Skeletal muscle tissue (tissue), 5 donors: ENCODE measurements at places on chromosomes 2 and 18. TPM values are rescaled to one million over a fixed set of nuclear protein-coding genes. Genes with fewer than 3 reads are reported as not detected.

The AQP12A gene
- total RNA-seq, result not detected

The GPR39 gene
- total RNA-seq, result 1.6 TPM

The LAMA3 gene
- 8.4 TPM for total RNA-seq

The OSR1 gene
- total RNA-seq, result 10.4 TPM

The MAP3K19 gene
- not detected for total RNA-seq

The PMAIP1 gene
- total RNA-seq, result 13.0 TPM

The POTEI gene
- total RNA-seq, result under 0.01 TPM

The FZD7 gene
- 42.8 TPM for total RNA-seq

The C2orf66 gene
- total RNA-seq, result not detected
